ENCODE measurements at places on chromosomes 2 and 18.
A peak's percentile ranks its signal among the peaks of the same experiment; 100 is the strongest.

DNA sequence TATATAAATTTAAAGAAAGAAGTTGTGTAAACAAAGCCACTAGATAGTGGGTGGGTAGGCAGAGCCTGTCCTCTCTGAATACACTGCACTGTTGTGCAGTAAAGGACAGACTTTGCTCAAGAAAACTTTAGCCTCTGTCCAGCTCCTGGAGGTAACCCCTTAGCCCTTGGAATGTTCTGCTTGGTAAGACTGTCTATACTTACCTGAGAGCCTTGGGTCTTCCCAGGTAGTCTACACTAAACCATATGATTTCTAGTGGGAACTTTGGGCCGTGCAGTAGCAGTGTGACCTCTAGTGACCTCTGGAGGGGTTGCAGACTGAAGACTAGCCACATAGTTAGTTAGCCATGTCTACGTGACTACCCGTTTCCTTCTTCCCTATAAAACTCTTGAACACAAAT, 678.3 kb upstream of the NRXN1 start:
- no peak for DNase-seq

- no peak for DNase-seq
Observed at GRCh38 chr2:62349788-62350187, 153.9 kb downstream of the B3GNT2 start.

GRCh38 chr2:234458466-234458865, 38.4 kb downstream of the ARL4C start:
- DNase-seq: no peak

DNA sequence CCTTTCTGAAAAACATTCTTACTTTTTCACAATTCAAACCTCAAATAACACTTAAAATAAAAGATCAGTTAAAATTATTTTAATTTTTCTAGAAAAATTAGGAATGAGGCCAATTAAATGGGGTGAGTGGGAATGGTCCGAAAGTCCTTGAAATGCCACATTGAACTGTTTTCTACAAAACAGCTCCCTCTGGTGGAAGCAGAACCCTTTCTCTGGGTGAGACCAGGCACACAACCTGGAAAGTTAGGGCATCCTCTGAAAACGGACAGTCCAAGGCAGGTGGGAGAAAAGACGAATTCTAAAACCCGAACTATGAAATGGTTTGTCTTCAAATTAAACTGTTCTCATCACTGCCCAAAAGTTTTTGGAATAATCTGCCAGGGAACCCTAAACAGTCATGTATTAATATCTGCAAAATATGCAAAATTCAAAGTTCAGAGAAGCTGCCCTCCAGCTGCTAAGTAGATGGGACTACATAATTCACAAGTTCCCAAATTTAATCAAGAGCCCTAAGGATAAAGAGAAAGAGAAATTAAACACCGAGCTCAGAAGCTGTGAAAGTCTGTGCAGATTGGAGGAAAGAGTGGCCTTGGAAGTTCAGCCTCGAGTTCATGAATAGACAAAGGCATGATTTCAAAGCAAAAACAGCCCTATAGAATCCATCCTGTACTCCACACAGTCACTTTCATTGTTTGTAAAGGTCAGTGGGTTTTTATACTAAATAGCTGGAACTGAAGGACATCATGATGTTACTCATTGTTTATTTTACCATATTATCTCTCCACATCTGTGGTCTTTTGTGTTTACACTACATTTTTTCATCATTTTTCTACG, 108.3 kb downstream of the PIEZO2 start:
- no peak for DNase-seq

DNA sequence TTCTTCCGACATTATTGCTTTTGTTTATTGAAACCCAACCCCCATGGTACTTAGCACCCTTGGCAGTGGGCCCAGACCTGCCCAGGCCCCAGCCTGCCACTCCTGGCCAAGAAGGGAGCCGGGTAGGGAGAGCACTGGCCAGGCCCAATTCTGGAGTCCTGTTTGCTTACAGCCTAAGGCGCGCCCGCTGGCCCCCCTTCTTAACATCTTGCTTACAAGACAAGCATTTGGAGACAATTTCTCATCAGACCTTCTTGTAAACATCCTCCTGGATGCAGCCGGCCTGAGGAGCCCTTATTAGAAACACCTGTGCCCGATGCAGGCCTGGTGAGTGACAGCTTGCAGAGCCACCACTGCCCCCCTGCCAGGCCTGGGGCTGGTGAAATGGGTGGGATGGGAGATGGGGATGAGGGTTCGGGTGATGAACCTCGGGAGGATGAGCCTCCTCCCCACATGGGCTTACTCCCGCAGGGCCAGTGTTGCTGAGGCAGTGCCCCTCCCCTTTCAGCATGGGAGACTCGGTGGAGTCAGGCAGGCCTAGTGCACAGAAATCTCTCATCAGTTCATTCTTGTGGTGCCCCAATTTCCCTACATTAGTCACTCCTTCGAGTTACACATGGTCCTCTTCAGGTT, 217.5 kb downstream of the CYP26B1 start:
- DNase-seq: no peak

GRCh38 chr2:163692611-163693482, 43.0 kb downstream of the FIGN start:
- no peak for DNase-seq

GRCh38 chr2:767440-767839, 90.2 kb upstream of the TMEM18 start:
- peak; percentile 9 for DNase-seq

DNA sequence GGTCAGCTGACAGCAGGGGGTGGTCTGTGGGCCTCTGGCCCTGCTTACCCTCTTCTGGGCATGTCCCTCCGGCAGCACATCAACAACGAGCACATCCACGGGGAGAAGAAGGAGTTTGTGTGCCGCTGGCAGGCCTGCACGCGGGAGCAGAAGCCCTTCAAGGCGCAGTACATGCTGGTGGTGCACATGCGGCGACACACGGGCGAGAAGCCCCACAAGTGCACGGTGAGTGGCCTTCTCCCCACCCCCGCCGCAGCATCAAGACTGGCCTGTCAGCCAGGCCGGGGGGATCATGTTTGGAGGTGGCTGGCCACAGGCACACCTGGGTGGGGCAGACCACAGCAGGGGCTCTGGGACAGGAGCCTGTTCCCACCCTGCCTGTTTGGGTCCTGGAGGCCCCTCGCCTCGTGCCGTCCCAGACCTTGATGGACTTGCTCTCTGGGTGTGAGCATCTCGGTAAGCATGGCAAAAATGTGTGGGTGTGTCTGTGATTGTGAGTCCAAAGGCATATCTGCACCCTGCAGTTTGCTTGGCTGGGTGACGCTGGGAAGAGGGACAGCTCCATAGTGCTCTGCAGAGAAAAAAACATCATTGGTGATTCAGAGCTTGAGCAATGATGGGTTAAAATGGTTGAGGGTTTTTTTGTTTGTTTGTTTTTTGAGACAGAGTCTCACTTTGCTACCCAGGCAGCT, 242.8 kb downstream of the GLI2 start:
- no peak for DNase-seq

- DNase-seq: no peak
Observed at GRCh38 chr18:3246635-3247239, 864 bp upstream of the MYL12A start.

DNA sequence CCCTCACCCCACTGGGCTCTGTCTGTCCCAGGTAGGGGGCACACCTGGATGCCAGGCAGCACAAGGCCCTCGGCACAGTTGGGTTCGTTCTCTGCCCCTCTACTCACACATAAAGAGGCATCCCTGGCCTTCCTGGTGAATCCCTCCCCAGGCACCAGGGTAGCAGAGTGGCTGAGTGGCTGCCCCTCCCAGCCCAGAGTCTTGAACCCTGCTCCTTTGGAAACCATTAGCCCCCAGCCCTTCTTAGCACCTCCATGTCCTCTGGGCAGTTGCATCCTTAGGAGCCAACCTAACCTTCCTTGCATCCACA, 2.0 kb downstream of the GPC1 start:
- no peak for DNase-seq

DNA sequence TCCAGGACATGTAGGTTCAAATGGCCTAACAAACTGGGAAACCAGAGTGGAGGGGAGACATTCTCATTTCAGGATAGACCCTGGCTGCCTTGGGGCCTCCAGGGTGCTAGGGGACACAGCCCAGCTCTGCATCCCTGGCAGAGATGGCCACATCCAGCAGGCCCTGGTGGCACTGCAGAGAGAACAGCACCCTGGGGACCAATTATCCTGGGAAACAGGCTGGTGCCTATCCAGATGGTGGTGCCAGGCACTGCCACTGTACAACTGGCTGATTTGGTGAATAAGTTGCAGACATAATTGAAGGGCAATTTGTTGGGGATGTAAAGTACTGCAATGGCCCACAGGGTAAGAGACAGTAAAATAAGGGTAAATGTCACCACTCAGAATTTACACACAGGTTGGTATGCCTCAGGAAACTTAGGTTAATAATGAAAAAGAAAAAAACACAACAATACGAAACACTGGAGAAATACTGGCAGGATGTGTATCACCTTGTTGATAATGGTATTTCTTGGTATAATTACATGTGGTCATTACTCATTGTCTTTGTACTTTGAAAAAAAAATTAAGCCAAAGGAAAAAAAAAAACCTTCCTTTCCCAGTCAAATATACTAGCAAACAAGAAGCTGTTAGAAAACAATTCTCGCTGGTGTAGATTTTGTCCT, 12.8 kb upstream of the SFTPB start:
- no peak for DNase-seq

- DNase-seq: no peak
Observed at GRCh38 chr2:229610872-229611271, 103.5 kb downstream of the DNER start.

DNA sequence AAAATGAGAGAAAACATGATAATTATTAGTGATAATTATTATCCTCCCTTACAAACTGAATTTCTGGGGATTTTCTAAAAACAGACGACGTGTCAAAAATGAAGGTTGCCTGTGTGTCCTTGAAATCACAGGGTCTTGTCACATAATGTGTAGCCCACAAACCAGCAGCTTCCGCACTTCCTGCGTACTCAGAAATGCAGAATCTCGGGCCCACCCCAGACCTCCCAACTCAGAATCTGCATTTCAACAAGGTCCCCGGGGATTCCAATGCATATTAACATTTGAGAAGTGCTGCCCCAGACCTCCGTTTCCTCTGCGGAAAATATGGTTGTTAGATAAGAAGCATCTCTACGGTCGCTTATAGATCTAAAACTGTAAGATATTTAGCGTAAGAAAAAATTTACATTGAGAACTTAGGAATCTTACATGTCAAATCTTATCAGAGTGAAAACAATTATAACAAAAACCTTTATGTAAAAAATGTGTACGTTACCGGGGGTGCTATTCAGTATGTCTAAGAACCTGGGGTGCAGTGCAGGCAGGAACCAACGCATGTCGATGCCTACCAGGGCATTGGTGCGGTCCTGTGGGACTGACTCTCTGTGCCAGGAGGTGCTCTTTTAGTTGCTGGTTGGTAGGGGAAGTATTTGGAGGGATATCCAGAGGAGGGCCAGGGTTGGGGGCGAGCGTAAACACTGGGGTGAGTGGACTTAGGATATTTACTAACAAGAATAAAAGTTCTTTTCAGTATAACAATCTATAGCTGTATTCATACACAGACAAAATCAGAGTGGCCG, 15.2 kb downstream of the CDKL4 start:
- no peak for DNase-seq

DNA sequence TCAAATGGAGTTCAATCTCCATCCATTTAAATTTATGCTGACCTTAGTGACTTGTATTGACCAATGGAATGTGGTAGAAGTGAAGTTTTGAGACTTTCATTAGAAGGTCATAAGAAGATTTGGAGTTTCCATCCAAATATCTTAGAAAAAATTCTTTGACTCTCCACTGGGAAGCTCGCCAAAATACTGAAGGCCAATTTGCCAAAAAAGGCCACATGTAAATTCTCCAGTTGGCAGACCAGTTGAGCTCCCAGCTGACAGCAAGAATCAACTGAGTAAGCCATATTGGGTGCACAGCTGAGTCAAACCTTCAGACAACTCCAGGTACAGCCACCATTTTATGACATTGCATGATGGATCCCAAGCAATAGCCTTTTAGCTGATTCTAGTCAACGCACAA, 228.3 kb upstream of the SETBP1 start:
- no peak for DNase-seq

DNA sequence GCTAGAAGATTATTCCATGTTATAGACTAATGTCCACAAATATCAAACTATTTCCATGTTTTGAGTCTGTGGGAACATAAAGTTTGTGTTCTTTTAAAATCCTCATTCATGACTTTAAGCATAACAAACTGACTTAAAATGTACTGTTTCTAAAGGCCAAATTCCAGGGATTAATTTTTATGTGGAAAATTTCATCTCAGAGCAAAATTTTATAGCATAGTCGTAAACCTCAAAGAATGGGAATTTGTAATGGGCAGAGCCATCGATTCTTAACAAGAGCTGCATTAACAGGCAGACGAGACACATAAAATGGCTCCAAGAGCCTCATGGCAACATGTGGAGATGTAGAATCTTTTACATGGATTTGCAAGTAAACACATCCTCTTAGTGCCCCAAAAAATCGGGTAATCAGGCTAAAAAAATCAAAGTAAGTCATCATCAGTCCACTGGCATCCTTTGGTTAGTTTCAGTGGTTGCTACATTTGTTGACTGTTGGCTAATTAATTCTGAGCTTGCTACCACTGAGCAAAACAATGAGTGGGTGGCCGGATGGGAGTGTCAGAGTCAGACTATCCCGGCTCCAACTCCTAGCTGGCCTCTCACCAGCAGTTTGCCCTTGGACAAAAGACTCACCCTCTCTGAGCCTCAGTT, 119.6 kb downstream of the FAM210A start:
- DNase-seq: no peak

GRCh38 chr2:20025065-20025786, 12.8 kb upstream of the MATN3 start:
- DNase-seq: no peak

DNA sequence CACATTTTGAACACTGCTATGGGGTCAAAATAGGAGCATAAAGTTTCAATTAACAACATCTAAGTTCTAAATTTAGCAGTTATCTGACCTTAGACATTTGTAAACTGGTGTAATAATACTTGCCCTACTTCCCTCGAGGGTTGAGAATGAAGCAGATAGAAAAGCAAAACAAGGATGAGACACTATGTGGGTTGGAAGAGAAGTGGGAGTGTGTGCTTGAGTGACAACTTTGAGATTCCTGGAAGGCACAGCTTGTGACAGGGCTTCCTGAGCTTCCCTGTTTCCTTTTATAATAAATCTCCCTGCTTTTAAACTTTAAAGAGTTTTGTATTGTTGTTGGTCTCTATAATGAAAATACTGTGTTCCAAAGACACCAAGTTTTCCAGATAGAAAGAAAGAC, 128.6 kb upstream of the CHST9 start:
- DNase-seq: no peak

GRCh38 chr2:70767079-70767698, 811 bp downstream of the ADD2 start:
- DNase-seq: peak; percentile 4

DNA sequence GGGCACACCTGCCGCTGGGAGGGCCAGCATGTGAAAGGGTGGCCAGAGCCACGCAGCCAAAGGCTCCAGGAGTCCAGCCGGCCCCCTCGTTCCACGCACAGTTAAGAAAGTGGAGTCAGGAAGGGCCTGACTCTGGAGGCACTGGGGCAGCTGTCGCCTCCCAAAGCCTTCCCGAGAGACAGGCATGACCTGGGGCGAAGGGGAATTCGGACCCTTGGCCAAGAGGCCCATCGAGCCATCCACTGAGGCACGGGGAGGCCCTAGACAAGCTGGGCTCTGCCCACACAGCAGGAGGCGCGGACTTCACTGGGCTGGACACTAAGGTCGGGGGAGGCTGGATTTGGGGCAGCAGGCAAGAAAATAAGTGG, 38.5 kb upstream of the SNED1 start:
- no peak for DNase-seq

All from CD4-positive, alpha-beta T cell treated with Interferon gamma for 1 hour (primary cell).